ENCODE measurements at places on chromosomes 12 and 14.

DNA sequence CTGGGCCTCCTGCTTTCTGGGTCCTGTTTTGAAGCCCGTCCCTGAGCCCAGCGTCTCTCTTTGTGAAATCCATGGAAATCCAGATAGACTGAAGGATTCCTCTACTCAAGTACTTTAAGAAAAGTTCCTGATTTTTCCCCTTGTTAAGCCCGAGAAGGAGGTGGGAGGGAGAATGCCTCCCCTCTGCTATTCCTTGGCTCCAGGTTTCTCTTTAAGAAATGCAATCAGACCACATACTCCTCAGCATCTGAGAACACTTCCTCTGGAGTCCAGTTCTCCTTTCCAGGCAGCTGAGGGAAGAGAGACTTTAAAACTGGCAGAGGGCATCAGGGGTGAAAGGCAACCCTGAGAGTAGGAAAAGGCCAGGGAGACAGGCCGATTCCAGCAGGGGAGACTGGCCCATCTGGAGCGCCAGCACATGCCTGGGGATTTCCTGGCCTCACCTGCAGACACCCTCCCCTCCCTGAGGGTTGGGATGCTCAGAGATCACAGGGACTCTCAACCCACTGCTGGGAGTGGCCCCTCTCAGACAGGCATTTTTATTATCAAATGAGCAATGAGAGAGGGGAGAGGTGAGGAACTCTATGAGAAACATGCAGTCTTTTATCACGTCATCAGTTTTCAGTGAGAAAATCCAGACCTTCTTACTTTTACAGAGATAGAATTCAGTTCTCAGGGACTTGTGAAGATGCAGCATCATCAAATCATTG lies 2.0 kb upstream of the EMP1 start:
- DNase-seq = no peak

DNA sequence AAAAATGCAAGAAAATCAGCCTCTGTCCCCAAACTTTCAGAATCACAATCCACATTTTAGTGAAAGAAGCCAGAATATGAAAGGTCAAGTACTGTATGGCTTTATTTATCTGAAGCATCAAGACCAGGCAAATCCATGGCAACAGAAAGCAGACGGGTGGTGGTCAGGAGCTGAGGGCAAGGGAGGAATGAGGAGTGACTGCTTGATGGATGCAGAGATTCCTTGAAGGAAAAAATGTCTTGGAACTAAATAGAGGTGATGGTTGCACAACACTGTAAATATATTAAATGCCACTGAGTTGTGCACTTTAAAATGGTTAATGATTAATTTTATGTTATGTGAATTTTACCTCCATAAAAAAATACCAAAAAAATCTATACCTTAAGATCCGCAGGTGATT lies 165.1 kb downstream of the GXYLT1 start:
- no peak for DNase-seq

DNA sequence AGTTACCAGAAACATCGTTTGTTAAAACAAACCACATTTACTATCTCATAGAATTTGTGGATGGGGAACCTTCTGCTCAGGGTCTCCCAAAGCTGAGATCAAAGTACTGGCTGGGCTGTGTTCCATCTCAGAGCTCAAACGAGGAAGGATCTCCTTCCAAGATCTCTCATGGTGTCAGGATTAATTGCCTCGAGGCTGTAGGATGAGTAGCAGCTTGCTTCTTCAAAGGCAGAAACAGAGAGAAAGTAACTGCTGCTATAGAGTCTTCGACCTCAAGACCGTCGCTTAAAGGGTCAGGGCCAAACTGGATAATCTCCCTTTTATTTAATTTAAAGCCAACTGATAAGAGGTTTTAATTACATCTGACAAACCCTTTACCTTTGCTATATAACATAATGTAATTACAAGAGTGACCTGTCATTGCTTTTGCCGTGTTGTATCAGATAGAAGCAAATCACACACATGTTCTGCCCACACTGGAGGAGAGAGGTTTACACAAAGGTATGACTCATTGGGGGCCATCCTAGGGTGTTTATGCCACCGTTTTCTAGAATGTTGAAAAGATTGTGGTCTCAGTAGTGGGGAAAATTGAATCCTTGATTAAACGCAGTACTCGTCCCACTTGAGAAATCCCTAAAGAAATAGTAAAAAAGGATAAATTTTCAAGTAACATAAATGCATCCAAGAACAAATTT lies 868.8 kb upstream of the TMEM132C start:
- DNase-seq = no peak

DNA sequence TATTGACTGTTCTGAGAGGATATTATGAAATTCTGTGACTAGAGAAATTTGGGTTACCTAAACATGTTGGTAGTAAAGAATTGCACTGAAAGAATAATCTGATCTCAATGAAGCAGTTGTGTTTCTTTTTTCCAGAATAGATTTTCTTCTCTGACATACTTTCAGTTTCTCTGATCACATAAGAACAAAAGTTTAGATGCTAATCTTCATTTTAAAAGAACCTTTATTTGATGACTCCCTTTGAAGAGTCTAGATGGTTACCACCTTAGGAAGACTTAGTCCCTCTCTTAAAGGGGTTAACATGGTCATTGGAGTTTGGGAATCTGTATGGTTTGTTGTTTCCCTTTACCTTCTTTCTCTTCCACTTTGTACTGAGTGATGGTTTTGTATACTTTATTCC lies 58.6 kb downstream of the MON2 start:
- DNase-seq = no peak

DNA sequence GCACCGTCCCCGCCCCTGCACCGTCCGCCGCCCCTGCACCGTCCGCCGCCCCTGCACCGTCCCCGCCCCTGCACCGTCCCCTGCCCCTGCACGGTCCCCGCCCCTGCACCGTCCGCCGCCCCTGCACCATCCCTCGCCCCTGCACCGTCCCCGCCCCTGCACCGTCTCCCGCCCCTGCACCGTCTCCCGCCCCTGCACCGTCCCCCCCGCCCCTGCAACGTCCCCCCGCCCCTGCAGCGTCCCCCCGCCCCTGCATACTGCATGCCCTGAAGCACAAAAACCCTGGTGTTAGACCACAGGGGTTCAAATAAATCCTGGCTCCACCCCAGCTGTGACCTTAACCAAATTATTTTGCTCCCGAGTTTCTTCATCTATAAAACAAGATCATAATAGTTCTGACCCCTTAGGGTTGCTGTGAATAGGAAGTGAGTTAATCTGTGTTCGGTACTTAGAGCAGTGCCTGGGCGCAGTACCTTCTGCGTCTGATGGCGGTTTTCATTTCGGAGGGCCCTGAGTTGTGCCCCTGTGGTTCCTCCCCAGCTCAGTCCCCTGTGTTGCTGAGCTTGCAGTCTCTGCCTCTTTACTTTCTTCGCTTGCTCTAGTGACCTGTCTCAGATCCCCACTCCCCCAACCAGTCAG lies 38.1 kb downstream of the ESRRB start:
- no peak for DNase-seq

DNA sequence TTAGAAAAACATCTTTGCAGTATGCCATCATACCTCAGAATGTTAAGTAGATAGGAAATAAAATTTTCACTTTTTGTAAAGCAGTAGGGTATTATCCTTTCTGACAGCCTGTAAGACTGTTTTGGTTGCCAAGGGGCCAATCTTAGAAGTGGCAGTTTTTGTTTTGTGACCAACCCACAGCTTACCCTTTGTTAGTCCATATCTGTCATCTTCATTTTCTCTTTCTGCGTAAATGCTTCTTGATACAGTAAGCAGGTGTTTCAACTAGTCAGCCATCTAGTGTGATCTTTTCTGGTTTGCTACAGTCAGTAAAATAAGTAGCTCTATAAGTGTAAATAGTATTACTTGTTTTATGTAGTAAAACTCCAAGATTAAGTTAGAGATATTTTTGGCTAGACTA lies 8.8 kb downstream of the PPM1A start:
- no peak for DNase-seq

- DNase-seq = no peak
These were observed 85.4 kb downstream of the CHGA start for GRCh38 chr14:93008381-93008780.

DNA sequence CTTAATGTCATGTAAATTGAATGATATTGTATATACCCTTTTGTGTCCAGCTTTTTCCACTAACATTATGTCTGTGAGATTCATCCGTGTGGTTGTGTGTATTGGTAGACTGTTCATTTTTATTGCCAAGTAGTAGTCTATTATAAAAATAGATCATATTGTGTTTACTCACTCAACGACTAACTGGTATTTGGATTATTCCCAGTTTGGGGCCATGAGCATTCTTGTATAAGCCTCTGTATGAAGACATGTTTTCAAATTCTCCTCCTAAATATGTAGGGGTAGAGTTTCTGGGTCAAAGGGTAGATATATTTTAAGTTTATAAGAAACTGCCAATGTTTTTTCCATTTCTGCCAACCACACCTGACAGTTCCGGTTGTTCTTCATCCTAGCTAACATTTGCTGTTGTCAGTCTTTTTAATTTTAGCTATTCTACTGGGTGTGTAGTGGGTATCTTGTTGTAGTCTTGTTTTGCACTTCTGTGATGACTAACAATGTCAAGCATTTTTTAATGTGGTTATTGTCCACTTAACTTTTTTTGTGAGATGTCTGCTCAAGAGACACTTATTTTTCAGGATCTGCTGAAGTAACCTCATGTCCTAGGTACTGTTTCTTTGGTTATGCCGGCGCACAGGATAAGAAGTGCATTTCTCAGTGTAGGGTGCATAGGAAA lies 93.2 kb downstream of the DACT1 start:
- DNase-seq = no peak

- DNase-seq = no peak
These were observed 206.5 kb downstream of the STXBP6 start for GRCh38 chr14:24843494-24843893.

DNA sequence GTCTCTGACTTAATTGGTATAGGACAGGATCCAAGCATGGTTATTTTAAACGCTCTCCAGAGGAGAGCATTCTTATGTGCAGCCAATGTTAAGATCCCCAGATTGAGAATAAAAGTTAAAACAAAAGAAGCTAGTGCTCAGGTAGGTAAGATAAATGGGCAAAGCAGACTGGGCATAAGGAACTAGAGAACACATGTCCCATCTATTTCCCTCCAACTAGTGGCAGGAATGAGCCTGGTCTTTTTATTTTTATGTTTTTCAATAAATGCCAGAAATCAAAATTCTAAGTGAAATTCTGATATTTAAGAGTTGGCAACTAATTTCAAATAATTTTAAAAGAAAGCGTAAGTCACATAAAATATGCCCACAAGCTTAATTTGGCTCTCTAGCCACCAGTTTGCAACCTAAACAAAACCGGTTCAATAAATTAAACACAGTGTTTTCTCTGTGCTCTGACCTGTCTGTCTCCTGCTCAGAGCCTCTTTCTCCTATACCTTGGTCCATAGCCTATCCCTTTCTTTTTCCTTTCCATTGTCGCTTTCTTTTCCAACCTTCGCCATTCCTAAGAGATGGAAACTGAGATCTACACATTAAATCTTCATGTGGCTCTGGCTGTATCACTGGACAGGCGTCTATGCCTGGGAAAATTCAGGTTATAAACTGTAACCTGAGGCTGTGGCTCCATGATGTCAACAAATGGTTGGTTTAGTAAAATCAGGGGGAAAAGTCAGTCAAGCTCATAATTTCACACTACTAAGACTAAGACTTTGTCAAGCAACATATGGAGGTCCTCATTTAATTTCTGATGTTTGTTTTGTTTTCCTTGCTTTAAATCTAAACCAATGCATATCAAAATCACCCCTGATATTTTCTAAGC lies 5.5 kb downstream of the SLC38A1 start:
- DNase-seq = no peak

DNA sequence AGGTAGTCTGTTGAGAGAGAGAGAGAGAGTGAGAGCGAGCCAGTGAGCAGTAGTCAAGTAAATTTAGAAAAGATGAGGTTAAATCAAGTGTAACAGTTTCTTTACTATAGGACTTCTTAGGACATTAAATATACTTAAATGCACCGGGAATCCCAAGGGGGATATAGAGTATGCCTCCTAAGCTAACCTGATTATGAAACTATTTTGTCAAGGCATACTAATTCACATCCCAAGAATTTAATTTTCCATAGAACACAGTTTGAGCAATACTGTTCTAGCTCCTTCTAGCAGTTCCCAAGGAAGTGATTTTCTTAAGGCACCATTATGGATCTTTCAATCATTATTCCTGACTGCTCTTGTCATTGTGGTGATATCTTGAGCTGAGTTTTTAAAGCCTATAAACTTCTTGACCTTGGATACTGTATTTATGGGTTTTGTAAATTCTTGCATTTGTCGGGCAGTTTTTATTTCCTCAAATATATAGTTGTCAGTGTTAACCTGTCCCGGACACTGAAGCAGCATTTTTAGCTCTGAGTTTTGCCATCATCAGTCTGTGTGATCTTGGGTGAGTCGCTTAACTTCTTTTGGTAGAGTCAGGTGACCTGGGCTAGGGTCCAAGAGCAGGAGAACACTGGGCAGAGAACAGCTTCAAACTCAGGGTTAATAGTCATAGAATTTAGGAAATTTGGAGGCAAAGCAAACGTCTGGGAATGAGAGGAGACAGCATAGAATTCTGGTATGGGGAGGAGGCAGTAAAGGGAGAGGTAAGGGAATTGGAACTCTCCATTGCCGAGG lies 196.5 kb upstream of the FRMD6 start:
- no peak for DNase-seq

DNA sequence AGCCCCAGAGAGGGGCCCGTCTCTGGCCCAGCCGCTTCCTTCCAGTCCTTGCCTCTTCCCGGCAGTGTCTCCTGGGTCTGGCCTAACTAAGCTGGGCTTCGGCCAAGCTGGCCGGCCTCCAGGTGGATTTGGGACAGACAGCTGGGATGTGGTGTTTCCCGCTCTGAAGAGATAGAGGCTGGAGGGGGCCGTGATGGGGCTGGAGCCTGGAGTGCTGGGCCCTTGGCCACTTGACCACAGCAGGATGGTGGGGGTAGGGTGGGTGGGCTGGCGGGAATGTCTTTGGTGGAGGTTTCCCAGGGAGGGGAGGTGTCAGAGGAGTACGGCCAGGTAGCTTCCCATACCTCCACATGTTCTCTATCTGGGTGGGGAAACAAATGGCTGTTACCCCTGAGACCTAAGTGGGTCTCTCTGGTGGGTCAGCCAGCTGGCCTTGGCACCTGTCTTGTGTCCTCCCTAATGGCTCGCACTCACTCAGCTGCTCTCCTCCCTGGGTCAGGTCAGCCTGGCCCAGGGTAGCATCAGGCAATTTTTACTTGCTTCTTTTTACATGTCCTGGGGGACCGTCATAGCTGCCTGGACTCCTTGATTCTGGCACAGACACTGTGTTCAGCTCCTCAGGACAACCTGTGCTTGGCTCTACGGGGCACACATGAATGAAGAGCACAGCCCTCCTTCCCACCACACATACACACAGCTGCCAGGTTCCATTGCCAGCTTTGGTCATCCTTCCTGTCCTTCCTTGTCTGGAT lies 19.8 kb upstream of the PGF start:
- no peak for DNase-seq

All from NCI-H774 (cell line).